Activated gamma-delta T cell (primary cell): ENCODE measurements at places on chromosomes 11 and 22.

DNA sequence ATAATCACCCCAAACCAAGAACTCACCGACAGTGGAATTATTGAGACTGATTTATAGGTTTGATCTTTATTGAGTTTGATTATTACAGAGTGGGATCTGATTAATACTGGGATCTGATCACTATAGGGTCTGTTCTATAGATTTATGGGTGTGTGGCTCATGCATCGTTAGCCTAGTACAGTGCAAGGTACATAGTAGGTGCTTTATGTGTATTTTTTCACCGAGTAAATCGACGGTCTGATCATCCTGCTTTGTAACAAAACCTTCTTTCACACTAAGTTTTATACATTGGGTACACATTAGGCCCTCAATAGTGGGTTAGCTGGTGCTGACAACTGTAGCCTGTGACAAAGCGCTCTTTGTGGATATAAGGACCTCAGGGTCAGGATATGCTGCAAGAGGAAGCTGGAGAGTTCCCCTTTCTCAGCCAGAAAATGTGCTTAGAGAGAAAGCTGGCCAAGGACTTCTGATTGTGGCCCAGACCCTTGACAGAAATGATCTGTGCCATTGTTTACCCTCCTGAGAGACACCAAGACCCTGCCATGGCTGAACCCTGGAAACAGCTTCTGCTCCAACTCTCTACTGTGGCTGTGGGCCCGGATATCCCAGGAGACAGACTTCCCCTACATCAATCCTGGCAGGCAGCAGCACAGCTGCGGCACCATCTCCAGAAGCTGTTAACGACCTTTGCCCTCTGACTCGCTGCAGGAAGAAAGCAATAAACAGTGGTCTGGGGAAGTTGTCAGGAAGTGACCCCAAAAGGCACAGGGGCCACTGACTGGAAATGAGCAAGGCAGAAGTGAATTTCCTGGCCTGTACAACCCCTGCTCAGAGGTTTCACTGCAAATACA is 16.1 kb upstream of the TPP1 start:
- DNase-seq: no peak

DNA sequence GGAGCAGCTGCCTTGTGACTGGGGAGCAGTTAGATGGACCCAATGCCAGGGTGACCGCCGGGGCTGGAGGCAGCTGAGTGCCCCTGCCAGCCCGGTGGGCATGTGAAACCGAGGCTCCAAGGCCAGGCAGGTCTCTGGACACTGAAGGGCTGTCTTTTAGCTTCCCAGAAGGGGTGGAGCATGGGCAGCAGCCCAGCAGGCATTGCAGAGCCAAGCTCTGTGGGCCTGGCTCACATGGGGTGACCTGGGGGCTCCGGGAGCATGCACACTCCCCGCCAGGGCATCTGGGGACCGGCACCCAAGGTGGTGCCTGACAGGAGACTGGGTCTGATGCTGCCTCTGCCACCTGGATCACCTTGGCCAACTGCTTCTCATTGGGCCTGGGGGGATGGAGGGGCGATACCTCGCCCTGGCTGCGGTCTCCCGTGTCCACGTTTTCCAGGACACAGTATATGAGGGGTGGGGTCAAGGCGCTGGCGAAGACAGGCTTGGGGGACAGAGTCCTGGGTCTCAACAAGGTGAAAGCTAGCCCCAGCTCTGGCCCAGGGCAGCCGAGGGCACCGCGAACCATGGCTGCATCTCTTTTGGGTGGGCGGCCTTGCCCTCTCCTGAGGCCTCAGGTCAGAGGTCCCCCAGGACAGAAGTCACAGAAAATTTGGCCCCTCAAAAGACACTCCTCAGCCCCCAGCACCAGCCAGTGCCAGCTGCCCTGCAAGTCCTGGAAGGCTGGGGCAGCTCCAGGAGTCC is 3.5 kb downstream of the INS start:
- no peak for DNase-seq

DNA sequence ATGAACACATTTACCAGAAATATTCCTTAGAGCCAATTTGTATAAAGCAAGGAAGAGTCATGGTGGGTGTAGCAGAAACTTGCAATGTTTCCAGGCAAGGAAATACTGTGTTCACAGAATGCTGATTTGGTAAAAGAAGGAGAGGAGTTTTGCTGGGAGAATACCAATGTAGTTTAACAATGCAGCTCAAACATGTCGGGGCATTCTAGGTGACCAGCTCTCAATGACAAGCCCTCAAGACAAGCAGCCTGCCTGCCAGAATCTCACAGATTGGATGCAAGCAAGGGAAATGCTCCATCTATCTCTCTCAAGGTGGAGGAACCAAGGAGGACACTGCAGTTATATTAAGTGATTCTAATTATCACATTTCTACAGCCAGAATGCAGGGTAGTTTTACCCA is 190.4 kb downstream of the MAML2 start:
- DNase-seq: no peak

DNA sequence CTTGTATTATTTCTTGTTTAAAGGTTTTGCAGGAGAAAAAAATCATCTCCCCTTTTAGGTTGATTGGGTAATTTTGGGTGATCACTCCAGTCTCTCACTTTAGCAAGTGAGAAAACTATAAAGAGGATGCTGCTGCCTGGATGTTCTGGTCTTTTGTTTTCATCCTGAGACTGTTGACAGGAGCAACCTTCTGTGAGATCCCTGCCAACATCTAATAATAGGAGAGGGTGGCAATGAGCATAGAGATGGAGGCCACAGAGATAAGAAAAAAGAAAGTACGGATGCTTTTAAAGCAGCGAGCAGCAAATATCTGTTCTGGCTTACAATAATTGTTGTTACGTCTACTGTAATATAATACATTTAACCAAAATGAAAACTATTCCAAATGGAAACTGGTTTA is 293.6 kb upstream of the MTNR1B start:
- DNase-seq: no peak
